ENCODE measurements at places on chromosomes 13 and 19.

GRCh38 chr13:38657191-38657590, 29.7 kb upstream of the FREM2 start:
- peak; percentile 2 for DNase-seq

- DNase-seq: peak; percentile 94
Measured at GRCh38 chr19:50720921-50721381, 1.3 kb upstream of the SHANK1 start.

DNA sequence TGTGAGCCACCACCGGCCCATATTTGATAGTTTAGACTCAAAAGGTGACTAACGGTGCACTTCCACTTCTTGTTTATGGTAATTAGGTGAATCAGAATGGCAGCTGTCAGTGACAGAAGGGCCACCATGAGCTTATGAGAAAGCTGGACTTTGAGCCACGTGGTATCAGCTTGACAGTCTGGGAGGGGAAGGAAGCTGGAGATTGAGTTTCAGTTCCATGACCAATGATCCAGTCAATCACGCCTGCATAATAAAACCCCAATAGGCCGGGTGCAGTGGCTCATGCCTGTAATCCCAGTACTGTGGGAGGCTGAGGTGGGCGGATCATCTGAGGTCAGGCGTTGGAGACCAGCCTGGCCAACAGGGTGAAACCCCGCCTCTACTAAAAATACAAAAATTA, 8.2 kb downstream of the EID2B start:
- no peak for DNase-seq

- DNase-seq: peak; percentile 82
Measured at GRCh38 chr19:46080561-46080960, 39.8 kb upstream of the IGFL4 start.

DNA sequence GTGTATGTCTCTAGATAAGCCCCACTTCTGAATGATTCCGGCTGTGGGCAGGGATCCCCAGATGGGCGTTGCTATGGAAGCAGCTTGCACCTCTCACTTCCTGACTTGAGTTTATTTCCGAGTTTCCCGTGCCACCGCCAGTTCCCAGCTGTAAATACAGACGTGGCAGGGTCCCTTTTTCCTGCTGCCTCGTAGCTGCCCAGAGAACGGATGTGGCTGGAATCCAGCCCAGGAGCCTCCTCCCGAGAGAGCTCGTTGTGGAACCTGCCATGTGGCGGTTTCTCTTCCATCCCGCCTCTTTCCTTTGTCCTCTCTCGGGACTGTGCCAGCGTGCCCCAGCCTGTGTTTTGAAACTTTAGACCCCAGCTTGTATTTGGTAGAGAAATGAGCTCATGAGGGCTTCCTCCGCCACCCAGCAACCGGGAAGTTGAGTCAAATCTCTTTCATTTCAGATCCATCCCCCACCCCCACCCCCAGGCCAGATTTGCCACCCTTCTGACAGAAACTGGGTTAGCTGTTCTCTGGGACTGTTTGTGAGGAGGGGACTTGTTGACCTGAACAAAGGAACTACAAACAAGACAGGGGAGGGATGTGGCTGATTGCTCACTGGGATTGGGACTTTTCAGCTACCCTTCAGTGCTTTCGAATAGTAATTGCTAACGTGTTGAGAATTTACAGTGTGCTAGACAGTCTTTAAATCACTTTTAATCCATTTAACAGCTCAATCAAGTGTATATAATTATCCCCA, 96.6 kb downstream of the SIPA1L3 start:
- DNase-seq: peak; percentile 90

- DNase-seq: no peak
Measured at GRCh38 chr19:33587150-33587549, 34.6 kb upstream of the CHST8 start.

- no peak for DNase-seq
Measured at GRCh38 chr13:95326695-95327094, 25.4 kb upstream of the ABCC4 start.

Data from HFFc6 (cell line).